ENCODE measurements at places on chromosomes 1 and 21. TPM values are rescaled to one million over a fixed set of nuclear protein-coding genes. Genes with fewer than 3 reads are reported as not detected.

GRCh38 chr1:66981679-66982078 lies 56.9 kb downstream of the MIER1 start:
- peaks cover 15% of the 10 kb centered on the region for H3K4me1 ChIP-seq
- H3K27me3 ChIP-seq: no peaks in the 10 kb centered on the region
- peak overlapping the region; percentile 37 for H3K27ac ChIP-seq
- no peak for DNase-seq
- H3K36me3 ChIP-seq: peaks cover 30% of the 10 kb centered on the region

- H3K27me3 ChIP-seq: no peaks in the 10 kb centered on the region
- no peak for DNase-seq
- H3K4me1 ChIP-seq: peaks cover 56% of the 10 kb centered on the region
Measured at GRCh38 chr1:225426395-225427234, 1.2 kb downstream of the LBR start.

- H3K4me3 ChIP-seq: no peak overlapping the region
- H3K4me1 ChIP-seq: no peaks in the 10 kb centered on the region
- H3K27ac ChIP-seq: no peak overlapping the region
Measured at GRCh38 chr1:245207056-245207638, 52.4 kb downstream of the KIF26B start.

GRCh38 chr1:24286246-24287010 lies 32.7 kb upstream of the GRHL3 start:
- H3K4me1 ChIP-seq: no peaks in the 10 kb centered on the region
- H3K27me3 ChIP-seq: peaks cover 6% of the 10 kb centered on the region
- H3K27ac ChIP-seq: no peak overlapping the region
- no peak overlapping the region for H3K4me3 ChIP-seq

DNA sequence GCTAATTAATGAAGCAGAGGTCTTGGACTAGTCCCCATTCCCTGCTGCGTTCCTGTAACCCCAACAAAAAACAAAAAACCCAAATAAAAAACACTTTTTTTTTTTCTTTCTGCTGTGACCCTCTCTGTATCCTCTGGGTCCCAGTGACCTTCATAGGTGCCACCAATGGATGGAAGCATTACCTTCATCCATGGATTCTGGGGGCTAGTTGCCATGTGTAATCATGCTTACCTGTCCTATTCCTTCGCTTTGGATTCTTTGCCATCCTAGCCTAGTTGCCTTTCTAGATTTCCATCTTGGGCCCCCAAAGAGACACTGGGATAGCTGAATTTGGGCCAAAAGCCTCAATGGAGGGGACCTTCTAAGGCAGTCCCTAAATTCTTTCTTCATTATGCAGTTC lies 1208.7 kb downstream of the BRINP3 start:
- no peaks in the 10 kb centered on the region for H3K36me3 ChIP-seq
- H3K27me3 ChIP-seq: no peaks in the 10 kb centered on the region
- H3K4me1 ChIP-seq: no peaks in the 10 kb centered on the region
- no peak overlapping the region for H3K4me3 ChIP-seq

DNA sequence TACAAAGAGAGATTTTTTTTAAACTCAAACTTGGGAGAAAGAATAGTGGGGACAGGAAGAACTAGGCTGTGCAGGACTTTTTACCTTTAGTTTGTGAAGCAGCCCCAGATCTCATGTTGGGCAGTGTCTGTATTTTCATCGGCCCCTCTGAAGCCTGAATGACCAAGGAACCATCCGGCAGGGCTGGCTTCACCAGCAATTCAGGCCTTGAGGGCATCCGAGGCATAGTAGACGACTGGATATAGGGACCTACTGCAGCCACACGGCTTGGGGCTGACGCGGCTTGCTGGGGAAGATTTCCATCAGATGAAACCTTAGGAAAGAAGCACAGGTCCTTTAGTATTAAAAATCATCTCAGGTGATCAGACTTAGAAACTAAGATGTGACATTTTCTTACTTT lies 43.7 kb downstream of the TP53BP2 start:
- no peak for DNase-seq
- peaks cover 11% of the 10 kb centered on the region for H3K4me1 ChIP-seq
- no peaks in the 10 kb centered on the region for H3K27me3 ChIP-seq

- H3K36me3 ChIP-seq: no peaks in the 10 kb centered on the region
- no peaks in the 10 kb centered on the region for H3K27me3 ChIP-seq
- H3K4me3 ChIP-seq: no peak overlapping the region
- H3K27ac ChIP-seq: no peak overlapping the region
- DNase-seq: no peak
Measured at GRCh38 chr1:50989694-50990093, 19.6 kb downstream of the CDKN2C start.

GRCh38 chr21:45439161-45439872 lies 34.4 kb downstream of the COL18A1 start:
- H3K4me3 ChIP-seq: peak overlapping the region; percentile 56
- DNase-seq: peak; percentile 75
- H3K27me3 ChIP-seq: no peaks in the 10 kb centered on the region
- H3K27ac ChIP-seq: peak overlapping the region; percentile 31

- no peaks in the 10 kb centered on the region for H3K36me3 ChIP-seq
- H3K4me1 ChIP-seq: peaks cover 7% of the 10 kb centered on the region
- no peak overlapping the region for H3K27ac ChIP-seq
- peak overlapping the region; percentile 51 for H3K4me3 ChIP-seq
- H3K27me3 ChIP-seq: peaks cover 4% of the 10 kb centered on the region
- no peak for DNase-seq
Measured at GRCh38 chr1:204149635-204150565, 1.9 kb downstream of the ETNK2 start.

- H3K27ac ChIP-seq: peak overlapping the region; percentile 82
- no peak for DNase-seq
- peaks cover 7% of the 10 kb centered on the region for H3K36me3 ChIP-seq
- H3K4me3 ChIP-seq: peak overlapping the region; percentile 87
- peaks cover 37% of the 10 kb centered on the region for H3K4me1 ChIP-seq
Measured at GRCh38 chr1:24503059-24503751, 569 bp downstream of the RCAN3 start.

DNA sequence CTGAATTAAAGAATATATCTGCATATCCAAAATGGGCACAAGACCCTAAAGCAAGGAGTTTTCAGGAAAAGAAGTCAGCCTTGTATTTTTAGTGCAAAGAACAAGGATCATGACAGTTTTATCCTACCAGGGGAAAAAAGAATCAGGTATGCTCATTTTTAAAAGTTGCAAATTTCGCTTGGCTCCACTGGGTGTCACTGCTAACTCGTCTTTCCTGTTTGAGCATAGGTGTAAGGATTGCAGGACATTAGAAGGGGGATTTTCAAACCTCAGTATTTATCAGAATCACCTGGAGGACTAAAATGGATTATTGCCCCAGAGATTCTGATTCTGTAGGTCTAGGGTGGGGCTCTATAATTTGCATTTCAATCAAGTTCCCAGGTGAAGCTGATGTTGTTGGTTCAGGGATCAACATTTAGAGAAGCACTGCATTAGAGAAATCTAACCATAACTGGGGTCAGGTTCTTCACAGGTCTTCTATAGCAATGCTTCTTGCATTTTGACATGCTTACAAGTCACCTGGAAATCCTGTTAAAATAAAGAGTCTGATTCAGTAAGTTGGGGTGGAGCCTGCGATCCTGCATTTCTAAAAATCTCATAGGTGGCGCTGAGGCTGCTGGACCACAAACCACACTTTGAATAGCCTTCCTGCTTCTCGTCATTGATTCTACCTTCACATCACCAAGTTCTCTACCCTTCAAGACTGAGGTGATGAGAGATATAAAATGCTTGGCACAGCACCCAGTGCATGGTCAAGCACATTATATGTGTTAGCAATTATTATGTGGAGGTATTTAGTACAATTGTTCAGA lies 39.6 kb downstream of the NUF2 start:
- H3K4me1 ChIP-seq: peaks cover 3% of the 10 kb centered on the region
- no peak overlapping the region for H3K4me3 ChIP-seq
- no peaks in the 10 kb centered on the region for H3K36me3 ChIP-seq
- no peak for DNase-seq

DNA sequence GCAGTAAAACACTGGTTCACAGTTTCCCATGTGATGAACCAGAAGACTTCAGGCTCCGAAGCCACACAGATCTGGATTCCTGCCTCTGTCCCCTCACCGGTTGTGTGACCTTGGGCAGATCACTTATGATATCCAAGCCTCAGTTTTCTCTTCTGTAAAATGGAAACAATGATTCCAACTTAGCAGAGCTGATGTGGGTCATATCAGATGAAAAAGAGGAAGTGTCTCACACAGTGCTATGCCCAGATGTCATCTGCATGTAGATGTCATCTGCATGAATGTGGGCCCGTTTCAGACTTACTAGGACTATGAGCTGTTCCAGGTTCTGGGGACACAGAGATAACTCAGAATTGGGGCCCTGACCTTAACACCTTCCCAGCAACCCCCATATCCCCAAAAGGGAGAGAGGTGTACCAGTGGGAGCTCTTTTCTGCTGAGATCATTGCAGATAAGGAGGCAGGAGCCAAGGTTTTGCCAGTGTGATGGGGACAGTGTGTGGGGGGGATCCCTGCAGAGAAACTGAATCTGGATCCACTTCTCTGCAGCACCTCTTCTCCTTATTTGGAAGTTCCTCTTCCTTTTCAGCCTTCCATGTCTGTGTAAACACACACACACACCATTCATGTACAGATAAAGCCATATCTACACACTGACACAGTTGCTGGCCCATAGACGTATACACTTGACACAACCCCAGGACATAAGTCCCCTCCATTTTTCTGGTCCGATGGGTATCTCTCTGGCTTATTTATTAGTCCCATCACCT lies 5.0 kb upstream of the ADGRB2 start:
- no peak for DNase-seq
- H3K36me3 ChIP-seq: peaks cover 4% of the 10 kb centered on the region
- peaks cover 20% of the 10 kb centered on the region for H3K4me1 ChIP-seq
- H3K27me3 ChIP-seq: peaks cover 23% of the 10 kb centered on the region
- H3K27ac ChIP-seq: no peak overlapping the region

DNA sequence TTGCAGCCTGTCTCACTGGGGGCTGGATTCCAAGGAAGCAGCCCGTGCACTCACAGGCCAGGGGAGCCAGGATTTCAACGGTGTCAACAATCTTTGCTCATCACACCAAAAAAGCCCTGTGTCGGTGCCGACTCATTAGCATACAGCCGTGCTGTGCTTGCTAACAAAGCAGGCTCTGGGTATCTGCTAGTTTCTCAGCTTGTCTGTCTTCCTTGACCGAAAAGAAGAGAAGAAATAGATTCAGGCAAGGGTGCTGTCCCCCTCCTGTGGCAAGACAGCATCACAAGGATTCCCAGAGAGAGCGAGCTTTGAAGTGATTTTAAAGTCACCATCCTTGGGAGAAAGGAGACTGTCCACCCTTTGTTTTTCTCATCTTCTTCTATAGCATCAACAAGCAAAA lies 214.7 kb downstream of the SDCCAG8 start:
- peaks cover 8% of the 10 kb centered on the region for H3K4me1 ChIP-seq
- no peaks in the 10 kb centered on the region for H3K27me3 ChIP-seq
- H3K27ac ChIP-seq: no peak overlapping the region
- no peak for DNase-seq

DNA sequence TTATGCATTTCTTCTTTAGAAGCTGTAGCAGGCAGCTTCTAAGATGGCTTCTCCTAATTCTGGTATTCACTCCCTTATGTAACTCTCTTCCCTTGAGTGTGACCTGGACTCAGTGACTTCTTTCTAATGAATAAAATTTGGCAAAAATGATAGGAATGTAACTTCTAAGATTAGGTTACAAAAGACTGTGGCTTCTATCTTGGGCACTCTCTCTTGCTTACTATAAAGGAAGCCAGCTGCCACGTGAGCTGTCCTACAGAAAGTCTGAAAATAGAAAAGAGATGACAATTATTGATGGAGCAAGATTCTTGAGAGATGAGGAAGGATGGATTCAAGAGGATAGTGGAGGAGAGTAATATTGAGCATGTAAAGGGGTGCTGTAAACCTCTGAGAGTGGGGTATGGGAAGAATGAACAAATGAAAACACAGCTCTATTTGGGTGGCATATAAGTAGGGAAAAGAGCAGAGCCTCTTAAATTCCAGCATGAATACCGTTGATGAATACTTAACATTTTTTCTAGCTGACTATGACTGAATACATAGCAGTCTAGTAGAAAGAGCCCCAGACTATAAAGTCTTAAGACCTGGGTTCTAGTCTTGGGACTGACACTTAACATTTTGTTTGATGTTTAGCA lies 5.5 kb downstream of the TSEN15 start:
- H3K27me3 ChIP-seq: no peaks in the 10 kb centered on the region
- H3K4me1 ChIP-seq: peaks cover 24% of the 10 kb centered on the region
- H3K36me3 ChIP-seq: peaks cover 7% of the 10 kb centered on the region
- no peak overlapping the region for H3K4me3 ChIP-seq
- no peak overlapping the region for H3K27ac ChIP-seq

GRCh38 chr1:235571482-235571881 lies 67.2 kb upstream of the B3GALNT2 start:
- H3K36me3 ChIP-seq: no peaks in the 10 kb centered on the region
- no peak overlapping the region for H3K4me3 ChIP-seq
- peaks cover 10% of the 10 kb centered on the region for H3K4me1 ChIP-seq
- no peak for DNase-seq

- no peak for DNase-seq
- no peak overlapping the region for H3K27ac ChIP-seq
- H3K36me3 ChIP-seq: no peaks in the 10 kb centered on the region
- no peaks in the 10 kb centered on the region for H3K4me1 ChIP-seq
Measured at GRCh38 chr21:43575473-43575844, 83.8 kb downstream of the HSF2BP start.

- H3K27ac ChIP-seq: no peak overlapping the region
- no peak for DNase-seq
- H3K4me1 ChIP-seq: no peaks in the 10 kb centered on the region
- no peaks in the 10 kb centered on the region for H3K36me3 ChIP-seq
Measured at GRCh38 chr21:27300770-27301169, 333.9 kb upstream of the ADAMTS5 start.

GRCh38 chr1:7525338-7526063 lies 245.6 kb upstream of the VAMP3 start:
- no peaks in the 10 kb centered on the region for H3K4me1 ChIP-seq
- no peak overlapping the region for H3K27ac ChIP-seq
- no peak overlapping the region for H3K4me3 ChIP-seq
- peaks cover 7% of the 10 kb centered on the region for H3K27me3 ChIP-seq
- DNase-seq: no peak

DNA sequence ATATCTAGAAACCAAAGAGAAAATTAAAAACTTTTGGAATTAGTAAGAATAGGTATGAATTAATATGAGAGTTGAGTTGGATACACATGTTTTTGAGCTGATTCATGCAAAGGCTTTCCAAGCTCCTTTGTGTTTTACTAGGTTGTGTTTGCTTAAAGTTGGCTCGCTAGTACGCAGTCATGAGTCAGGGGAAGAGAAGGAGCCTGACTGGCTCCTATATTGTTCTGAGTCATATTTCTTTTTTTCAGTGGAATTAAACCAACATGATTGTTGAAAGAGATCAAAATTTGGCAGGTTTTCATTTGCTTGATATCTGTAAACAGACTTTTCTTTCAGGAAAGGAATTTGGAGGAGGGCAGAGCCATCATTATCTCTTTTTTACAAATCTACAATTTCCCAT lies 66.7 kb downstream of the MAGI3 start:
- no peaks in the 10 kb centered on the region for H3K4me1 ChIP-seq
- H3K27ac ChIP-seq: no peak overlapping the region
- H3K36me3 ChIP-seq: no peaks in the 10 kb centered on the region
- peaks cover 32% of the 10 kb centered on the region for H3K27me3 ChIP-seq
- no peak overlapping the region for H3K4me3 ChIP-seq
- no peak for DNase-seq

The CGN gene
- total RNA-seq: 1.8 TPM

The C1QC gene
- total RNA-seq: not detected

The TEDDM1 gene
- total RNA-seq: not detected

The APCS gene
- total RNA-seq: not detected

The CELA2B gene
- total RNA-seq: not detected

The FLG2 gene
- not detected for total RNA-seq

The HTR6 gene
- total RNA-seq: not detected

The SGIP1 gene
- total RNA-seq: not detected

The HRNR gene
- not detected for total RNA-seq

The NUDT4B gene
- total RNA-seq: 2.4 TPM

The KPRP gene
- total RNA-seq: not detected

The MPL gene
- total RNA-seq: not detected

The IFI44L gene
- total RNA-seq: 1.4 TPM

The TFAP2E gene
- total RNA-seq: 3.3 TPM

The RNU1-2 gene
- total RNA-seq: 1,591 TPM

The ADAMTS1 gene
- total RNA-seq: 24.4 TPM

Measured in natural killer cell treated with Interleukin-12 subunit alpha and Interleukin-12 subunit beta and Interleukin-15 and Interleukin-18, amount 100 ng/mL, for 72 hours (primary cell).